ENCODE measurements at places on chromosomes 16 and 17.

DNA sequence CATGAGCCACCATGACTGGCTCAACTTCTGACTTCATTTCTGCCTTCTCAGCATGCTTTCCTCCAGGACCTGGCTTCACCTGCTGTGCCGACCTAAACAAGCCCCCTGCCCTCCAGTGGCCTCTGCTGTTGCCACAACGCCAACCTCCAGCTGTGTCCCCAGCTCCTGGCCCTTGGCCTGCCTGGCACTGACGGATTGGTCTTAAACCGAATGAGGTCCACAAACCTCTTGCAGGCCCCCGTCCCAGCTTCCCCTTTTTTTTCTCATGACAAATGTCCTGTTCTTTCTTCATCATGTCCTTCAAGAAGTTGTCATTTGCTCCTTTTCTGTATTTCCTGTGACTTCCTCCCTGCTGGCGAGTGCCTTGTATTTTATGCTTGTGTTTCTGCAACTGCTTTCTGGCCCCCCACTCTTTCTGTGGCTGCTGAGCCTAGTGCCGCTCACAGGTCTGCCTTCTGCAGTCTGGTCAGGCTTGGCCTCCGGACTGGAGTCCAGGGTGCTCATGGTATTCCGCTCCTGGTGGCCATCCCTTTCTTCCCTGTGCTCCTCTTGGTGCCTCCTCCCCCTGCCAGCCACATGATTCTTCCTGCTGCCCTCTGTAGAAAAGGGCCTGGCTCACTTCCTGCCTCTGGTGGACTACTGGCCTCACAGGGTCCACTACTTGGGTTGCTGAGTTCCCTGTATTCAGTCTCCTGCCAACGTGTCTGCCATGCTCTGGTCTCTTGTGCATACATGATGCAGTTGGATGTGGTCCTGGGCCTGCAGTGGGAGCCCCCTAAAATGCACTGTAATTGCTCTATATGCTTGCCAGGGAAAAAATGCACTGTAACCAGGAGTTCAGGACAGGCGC lies 2.9 kb downstream of the ATP6V0C start:
- no peak for DNase-seq
- H3K27ac ChIP-seq: no peak overlapping the region
- H3K4me1 ChIP-seq: peaks cover 43% of the 10 kb centered on the region
- no peaks in the 10 kb centered on the region for H3K27me3 ChIP-seq

DNA sequence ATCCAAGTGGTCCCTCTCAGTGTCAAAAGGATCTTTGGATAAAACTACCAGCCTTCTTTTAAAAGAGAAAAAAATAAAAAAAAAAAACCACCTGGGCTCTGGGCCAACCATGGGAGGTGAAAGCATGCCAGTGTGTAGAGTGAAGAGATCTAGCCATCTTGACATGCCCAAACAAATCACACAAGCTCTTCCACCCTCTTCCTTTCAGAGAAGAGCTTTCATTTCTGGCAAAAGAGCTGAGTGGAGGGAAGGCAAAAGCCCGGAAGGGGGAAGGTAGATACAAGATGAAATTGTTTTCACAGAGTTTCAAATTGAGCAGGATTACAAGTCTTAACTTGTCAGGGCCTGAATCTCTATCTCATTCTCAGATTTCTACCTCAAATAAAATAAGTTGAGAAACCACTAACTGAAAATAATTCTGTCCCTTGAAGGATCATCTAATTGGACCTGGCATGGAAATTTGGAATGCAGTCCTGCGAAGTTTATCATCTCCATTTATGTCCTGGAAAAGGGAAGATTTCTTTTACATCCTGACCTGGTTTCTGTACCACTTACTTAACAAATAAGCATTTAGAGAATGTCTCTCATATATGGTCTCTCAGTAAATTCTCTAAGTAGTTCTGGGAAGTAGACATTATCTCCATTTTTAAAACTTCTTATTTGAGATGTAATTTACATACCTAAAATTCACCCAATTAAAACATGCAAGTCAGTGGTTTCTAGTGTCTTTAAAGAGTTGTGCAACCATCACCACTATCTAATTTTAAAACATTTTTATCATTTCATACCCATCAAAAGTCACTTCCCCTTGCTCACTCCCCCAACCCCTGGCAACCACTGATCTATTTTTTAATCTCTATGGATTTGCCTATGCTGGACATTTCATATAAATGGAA lies 93.7 kb downstream of the TANGO6 start:
- H3K36me3 ChIP-seq: no peaks in the 10 kb centered on the region
- H3K27me3 ChIP-seq: no peaks in the 10 kb centered on the region
- H3K4me1 ChIP-seq: no peaks in the 10 kb centered on the region
- no peak overlapping the region for H3K4me3 ChIP-seq
- peak overlapping the region; percentile 44 for H3K27ac ChIP-seq

DNA sequence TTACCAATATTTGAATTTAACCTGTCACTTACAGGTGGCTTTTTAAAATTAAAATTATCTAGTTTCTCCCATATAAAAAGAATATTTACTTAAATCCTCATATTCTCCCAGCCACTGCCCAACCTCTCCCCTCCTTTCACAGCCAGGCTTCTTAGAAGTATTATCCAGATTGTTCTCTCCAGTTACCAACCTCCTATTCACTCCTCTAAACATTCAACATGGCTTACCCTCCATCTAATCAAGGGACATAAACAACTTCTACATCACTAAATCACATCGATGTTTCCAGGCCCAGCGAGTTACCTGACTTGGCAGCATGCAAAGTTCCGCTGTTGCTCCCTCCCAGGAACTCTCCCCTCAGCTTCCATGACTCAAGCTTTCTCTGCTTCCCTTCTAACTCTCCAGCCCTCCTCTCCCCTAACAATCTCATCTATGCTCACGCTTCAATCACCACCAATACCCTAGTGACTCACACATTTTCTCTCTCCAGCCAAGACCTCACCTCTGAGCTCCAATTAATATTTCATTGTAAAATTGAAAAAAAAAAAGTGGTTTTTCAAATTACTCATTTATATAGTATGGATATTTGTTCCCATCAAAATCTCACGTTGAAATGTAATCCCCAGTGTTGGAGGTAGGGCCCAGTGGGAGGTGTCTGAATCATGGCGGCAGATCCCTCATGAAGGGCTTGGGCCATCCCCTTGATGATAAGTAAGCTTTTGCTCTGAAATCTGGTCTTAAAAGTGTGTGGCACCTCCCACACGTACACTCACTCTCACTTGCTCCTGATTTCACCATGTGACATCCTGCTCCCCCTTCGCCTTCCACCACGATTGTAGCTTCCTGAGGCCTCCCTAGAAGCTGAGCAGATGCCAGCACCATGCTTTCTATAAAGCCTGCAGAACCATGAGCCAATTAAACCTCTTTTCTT lies 88.5 kb downstream of the HELZ start:
- no peak overlapping the region for H3K27ac ChIP-seq
- DNase-seq: no peak
- no peaks in the 10 kb centered on the region for H3K27me3 ChIP-seq

GRCh38 chr16:59859676-59860402 lies 1125.7 kb upstream of the GOT2 start:
- H3K4me3 ChIP-seq: no peak overlapping the region
- no peaks in the 10 kb centered on the region for H3K27me3 ChIP-seq
- no peaks in the 10 kb centered on the region for H3K36me3 ChIP-seq
- DNase-seq: no peak
- no peaks in the 10 kb centered on the region for H3K4me1 ChIP-seq

- H3K36me3 ChIP-seq: no peaks in the 10 kb centered on the region
- H3K4me3 ChIP-seq: no peak overlapping the region
- no peak overlapping the region for H3K27ac ChIP-seq
- DNase-seq: no peak
- H3K4me1 ChIP-seq: no peaks in the 10 kb centered on the region
Observed at GRCh38 chr17:12856416-12856815, 67.1 kb downstream of the ARHGAP44 start.

DNA sequence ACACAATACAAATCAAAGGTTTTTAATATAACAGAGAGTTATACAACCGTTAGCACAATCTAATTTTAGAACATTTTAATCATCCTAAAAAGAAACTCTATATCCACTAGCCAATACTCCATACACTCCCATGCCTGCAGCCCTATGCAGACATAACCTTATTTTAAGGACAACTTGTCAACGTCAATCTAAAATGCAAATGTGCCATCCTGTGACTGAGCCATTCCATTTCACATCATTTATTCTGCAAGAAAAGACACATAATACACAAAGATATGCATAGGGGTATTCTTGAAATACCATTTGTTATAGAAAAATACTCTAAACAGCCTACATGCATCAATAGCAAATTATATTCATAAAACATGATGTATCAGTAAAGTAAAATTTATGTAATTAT lies 106.7 kb downstream of the CEP112 start:
- no peak overlapping the region for H3K4me3 ChIP-seq
- no peaks in the 10 kb centered on the region for H3K4me1 ChIP-seq
- no peaks in the 10 kb centered on the region for H3K27me3 ChIP-seq
- DNase-seq: no peak
- no peaks in the 10 kb centered on the region for H3K36me3 ChIP-seq
